Activated CD8-positive, alpha-beta memory T cell treated with anti-CD3 and anti-CD28 coated beads, Interleukin-2, amount 10 ng/mL, durations not matched to agents 7 days and 5 days (primary cell): ENCODE measurements at places on chromosomes 6 and 20.

DNA sequence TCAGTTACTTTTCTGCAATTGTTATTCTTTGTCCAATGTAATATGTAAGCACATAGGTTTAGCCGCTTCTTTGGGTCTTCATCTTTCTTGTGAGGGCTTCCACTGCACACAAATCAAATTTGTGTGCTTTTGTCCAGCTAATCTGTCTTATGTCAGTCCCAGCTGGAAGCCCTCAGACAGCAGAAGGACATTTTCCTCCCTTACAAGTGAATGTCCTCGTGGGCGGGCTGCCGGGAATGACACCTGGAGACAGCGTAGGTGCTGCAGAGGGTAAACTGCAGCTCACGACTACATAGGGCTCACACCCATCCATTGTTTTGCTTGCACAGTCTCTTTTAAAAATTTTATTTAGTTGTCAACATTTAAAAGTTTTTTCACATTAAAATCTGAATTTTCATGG is 24.6 kb upstream of the PPP1R14C start:
- no peak overlapping the region for H3K27ac ChIP-seq
- peaks cover 15% of the 10 kb centered on the region for H3K4me1 ChIP-seq
- no peak overlapping the region for H3K4me3 ChIP-seq
- DNase-seq: no peak

DNA sequence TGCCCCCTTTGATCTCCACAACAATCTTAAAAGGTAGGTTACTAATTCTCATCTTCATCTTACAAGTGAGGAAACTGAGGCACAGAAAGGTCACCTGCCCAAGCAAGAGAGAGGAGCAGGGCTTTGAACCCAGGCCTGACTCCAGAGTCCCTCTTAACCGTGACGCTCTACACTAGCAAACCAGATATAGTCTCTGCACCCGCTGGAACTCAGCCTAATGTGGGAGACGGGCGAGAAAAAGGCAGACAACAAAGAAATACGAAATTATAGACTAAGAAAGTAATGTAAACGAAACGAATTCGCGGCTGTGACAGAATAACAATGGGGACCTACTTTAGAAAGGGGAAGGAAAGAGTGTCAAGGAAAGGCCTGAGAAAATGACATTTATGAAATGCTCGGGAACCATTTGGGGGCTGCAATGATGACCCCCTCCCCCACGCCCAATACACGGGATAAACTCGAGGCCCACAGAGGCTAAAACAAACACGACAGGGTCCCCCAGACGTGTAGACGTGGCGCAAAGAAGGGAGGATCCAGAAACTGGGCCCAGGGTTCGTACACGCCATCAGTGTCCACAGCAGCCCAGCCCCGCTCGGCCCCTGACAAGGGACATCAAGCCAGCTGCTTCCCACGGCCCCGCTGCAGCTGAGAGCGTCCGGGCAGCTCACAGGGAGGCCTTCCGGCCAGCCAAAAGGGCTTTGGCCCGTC is 637 bp downstream of the TRPC4AP start:
- peaks cover 16% of the 10 kb centered on the region for H3K36me3 ChIP-seq
- H3K27ac ChIP-seq: peak overlapping the region; percentile 92
- peak overlapping the region; percentile 91 for H3K4me3 ChIP-seq
- no peak for DNase-seq
- no peaks in the 10 kb centered on the region for H3K27me3 ChIP-seq
- H3K4me1 ChIP-seq: peaks cover 58% of the 10 kb centered on the region

DNA sequence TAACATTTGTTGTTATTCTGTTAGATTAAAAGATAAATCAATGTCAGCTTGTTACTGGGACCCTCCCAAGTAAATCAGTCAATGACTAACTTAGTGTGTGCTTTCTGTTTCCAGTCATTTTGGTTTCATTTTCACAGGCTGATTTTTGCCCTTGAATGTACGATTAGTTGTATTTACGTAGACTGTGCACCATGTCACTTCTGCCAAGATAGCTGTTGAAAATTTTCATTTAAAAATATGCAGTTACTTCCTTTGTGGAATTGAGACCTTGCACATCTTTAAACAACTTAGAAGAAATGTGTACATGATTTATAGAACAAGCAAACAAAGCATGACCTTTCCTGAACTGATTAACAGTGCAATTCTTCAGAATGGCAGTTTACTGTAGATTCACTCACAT is 944.8 kb upstream of the CITED2 start:
- H3K27ac ChIP-seq: no peak overlapping the region
- DNase-seq: no peak
- H3K4me1 ChIP-seq: peaks cover 4% of the 10 kb centered on the region
- H3K27me3 ChIP-seq: peaks cover 5% of the 10 kb centered on the region

GRCh38 chr6:127069659-127070279 is 48.7 kb upstream of the RSPO3 start:
- no peaks in the 10 kb centered on the region for H3K36me3 ChIP-seq
- no peak overlapping the region for H3K4me3 ChIP-seq
- H3K27me3 ChIP-seq: no peaks in the 10 kb centered on the region
- no peak overlapping the region for H3K27ac ChIP-seq

DNA sequence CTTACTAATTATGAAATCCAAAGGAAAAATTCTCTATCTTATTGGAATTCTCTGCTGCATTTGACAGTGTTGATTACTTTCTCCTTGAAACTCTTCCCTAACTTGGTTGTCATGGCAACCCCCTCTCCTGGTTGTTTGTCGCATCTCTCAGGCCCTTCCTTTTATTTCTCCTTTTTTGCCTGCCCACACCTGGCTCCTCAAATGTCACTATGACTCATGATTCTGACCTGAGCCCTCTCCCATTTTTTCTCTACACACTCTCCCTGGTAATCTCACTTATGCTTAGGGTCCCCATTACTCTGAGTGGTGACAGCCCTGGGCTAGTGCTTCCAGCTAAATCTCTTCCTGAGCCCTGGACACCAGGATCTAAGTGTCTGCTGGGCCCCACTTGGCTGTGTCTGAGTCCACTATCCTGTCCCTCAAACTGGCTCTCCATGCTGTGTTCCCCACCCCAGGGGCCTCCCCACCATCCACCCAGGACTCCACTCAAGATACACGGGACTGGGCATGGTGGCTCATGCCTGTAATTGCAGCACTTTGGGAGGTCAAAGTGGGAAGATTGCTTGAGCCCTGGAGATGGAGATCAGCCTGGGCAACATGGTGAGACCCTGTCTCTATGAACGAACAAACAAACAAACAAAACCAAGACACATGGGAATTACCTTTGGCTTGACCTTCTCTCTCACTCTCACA is 16.5 kb upstream of the NNAT start:
- H3K36me3 ChIP-seq: peaks cover 2% of the 10 kb centered on the region
- no peak for DNase-seq
- H3K27me3 ChIP-seq: no peaks in the 10 kb centered on the region
- H3K4me1 ChIP-seq: no peaks in the 10 kb centered on the region
- H3K27ac ChIP-seq: no peak overlapping the region
- H3K4me3 ChIP-seq: no peak overlapping the region

- no peak overlapping the region for H3K4me3 ChIP-seq
- no peaks in the 10 kb centered on the region for H3K27me3 ChIP-seq
- no peaks in the 10 kb centered on the region for H3K4me1 ChIP-seq
- DNase-seq: no peak
These were observed 305.2 kb upstream of the CITED2 start for GRCh38 chr6:139679516-139680179.
